ENCODE measurements at places on chromosomes 16 and 17. TPM values are rescaled to one million over a fixed set of nuclear protein-coding genes. Genes with fewer than 3 reads are reported as not detected.

Gene SPEM2
- total RNA-seq = not detected

Gene FBXL16
- 0.30 TPM for total RNA-seq

Gene NLRC3
- total RNA-seq = 0.39 TPM

Gene FBXL19
- 9.8 TPM for total RNA-seq

Gene PYY
- not detected for total RNA-seq

Gene C17orf75
- total RNA-seq = 23.9 TPM

Gene CCL1
- total RNA-seq = not detected

Gene KDM6B
- total RNA-seq = 30.6 TPM

GRCh38 chr17:7133424-7133823, 18.8 kb upstream of the ASGR2 start:
- DNase-seq = no peak

DNA sequence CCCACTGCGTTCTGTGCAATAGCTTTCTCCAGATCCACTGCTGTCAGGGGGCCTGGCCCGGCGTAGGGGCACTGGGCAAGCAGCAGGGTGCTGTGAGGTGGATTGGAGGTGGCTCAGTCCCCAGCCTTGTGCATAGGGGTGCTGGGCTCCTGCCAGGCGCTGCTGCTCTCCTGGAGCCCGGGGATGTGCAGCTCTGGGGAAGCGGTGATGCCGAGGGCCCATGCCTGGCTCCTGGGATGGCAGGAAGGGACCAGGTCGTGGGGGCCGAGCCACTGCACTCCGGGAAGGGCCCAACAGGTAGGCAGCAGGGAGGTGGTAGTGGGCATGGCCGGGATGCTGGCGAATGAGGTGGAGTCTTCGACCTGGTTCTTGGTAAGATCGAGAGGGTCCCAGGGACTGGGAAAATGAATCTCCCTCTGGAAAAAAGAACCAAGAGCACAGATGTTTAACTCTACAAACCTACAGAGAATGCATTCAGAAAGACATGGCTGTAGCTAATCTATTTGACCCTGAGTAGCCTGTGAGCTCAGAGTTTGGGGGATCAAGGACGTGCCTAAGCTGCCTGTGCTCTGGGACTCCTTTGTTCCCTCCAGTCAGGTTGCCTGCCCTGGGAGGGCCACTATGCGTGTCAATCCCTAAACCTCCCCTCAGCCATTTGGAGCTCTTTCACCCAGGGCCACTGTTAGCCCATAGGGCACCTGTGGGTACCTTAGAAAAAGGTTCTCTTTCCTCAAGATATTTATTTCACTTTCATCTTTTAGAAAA, 6.6 kb upstream of the SUPT4H1 start:
- DNase-seq = no peak

DNA sequence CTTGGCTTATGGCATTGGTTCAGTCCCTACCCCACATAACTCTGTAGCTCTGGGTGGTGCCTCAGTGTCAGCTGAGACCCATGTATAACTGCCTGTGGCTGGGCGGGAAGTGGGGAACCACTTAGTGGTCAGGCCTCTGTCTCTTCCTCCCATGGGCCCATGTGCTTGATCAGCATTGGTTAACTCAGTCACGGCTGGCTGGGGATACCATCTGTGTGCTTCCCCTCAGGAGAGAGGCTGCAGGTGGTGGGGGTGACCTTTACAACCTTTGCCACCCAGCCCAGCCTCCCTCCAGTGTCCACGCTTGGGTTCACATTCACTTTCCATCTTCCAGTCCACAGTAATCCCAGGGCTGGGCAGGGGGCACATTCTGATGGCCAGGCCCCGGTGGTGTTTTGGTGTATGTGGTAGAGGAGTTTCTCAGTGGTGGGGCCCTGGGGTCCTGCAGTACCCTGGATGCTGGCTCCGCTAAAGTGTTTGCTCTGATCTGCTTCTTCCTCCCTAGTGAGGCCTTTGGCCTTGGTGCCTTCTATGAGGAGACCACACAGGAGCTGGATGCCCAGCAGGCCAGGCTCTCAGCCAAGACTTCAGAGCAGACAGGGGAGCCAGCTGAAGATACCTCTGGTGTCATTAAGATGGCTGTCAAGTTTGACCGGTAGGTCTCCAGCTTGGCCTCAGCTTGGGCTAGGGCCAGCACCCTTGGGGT, 10.2 kb upstream of the NFATC3 start:
- DNase-seq = no peak

DNA sequence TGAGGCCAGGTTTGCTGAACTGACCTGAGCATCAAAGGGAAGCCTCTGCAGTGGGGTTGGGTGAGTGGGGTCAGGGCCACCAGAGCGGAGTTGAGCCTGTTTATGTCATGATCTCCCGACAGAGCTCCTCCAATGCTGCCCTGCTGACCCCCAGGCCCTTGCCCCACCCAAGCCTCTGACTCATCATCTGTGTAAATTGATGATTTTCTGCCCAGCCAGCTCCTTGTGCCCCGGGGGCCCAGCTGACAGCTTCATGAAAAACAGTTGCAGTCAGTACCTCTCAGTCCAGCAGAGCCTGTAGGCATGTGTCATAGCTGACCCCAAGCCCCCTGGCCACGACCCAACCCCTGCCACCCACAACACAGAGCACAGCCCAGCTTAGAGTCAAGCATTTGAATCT, 134.9 kb downstream of the CCT6B start:
- no peak for DNase-seq

- DNase-seq = no peak
Measured at GRCh38 chr17:69466451-69466850, 52.0 kb downstream of the MAP2K6 start.

GRCh38 chr16:54946909-54947308, 16.2 kb downstream of the IRX5 start:
- DNase-seq = no peak

DNA sequence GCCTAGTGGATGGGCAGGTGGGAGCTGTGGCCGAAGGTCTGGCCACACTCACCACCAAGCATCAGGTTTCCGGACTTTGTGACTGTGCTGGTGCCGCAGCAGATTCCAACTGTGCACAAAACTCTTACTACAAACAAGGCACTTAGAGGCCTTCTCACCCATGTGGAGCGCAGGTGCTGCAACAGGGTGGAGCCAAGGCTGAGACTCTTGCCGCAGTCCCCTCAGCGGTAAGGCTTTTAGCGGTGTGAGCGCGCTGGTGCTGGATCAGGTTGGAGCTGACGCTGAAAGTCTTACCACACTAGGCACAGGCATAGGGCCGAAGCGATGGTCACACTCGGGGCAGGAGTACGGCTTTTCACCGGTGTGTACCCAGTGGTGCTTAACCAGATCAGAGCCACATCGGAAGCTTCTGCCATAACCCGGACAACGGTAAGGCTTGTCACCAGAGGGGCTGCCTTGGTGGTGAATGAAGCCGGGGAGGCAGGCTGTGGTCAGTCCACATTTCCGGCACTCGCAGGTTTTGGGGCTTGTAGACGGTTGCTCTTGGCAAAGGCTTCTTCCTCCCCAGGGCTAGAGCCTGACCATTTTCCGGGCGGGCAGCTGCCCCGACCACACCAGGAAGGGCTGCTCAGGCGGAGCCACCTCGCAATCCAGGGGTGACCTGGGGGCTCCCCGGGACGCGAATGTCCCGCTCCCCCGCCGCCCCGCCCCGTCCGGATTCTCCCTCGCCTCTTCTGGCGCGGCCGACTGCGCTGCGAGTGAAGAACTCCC, 1.0 kb upstream of the ARMC5 start:
- no peak for DNase-seq

- DNase-seq = peak; percentile 89
Measured at GRCh38 chr16:53664724-53665345, 38.8 kb downstream of the RPGRIP1L start.

DNA sequence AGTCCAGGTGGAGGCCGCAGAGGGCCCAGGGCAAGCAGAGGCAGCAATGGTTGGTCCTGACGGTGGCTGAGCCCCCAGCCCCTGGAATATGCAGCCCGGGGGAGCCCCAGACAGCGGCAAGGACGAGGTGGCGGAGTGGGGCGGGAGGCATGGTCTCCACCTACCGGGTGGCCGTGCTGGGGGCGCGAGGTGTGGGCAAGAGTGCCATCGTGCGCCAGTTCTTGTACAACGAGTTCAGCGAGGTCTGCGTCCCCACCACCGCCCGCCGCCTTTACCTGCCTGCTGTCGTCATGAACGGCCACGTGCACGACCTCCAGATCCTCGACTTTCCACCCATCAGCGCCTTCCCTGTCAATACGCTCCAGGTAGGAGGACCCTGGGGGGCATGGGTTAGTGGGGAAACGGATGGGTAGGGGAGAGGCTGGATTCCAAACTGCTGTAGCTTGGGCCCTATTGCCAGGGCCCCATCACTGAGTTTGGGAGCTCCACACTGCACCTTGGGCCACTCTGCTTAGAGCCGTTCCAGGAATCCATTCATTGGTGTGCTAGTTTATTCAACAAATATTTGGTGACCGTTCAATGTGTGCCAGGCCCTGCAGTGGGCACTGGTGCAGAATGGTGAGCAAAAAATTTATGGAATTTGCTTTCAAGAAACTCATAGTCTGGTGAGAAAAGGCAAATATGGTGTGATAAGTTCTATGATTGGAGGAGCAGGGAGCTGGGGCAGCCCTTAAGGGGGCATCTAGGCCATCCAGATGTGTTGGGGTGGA, 3.8 kb downstream of the RASL10B start:
- DNase-seq = no peak

DNA sequence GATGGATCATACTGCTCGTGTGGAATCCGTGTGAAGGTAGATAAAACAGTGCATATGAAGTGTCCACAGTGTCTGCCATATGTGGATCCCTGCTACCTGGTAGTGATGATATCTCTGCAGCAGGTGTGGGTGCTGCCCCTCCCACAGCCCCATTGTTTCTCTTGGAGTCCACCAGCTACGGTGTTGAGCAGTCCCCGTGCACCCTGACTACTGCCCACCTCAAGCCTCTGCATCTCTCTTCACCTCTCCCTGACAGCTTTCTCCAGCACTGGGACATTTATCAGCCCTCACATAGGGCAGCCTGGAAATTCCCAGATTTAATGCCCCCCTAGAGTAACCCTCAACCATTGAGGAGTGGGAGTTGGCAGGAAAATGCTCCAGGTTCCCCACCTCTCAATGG, 244.7 kb downstream of the IRF8 start:
- DNase-seq = no peak

DNA sequence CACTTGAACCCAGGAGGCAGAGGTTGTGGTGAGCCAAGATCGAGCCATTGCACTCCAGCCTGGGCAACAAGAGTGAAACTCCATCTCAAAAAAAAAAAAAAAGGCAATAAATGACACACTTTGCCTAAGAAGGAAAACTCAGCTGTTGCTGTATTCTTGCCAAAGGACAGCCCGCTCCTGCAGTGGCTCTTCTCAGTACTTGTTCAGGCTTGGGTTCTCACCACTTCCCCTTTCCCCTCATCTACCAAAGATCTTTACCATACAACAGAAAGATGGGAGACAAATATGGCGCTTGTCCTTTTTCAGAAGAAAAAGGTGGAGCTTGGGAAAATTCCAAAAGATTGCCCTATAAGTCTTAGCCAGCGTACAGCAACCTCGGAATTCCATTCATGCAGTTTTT, 58.5 kb downstream of the MYH13 start:
- no peak for DNase-seq

- DNase-seq = no peak
Measured at GRCh38 chr16:60073376-60073775, 1339.3 kb upstream of the GOT2 start.

DNA sequence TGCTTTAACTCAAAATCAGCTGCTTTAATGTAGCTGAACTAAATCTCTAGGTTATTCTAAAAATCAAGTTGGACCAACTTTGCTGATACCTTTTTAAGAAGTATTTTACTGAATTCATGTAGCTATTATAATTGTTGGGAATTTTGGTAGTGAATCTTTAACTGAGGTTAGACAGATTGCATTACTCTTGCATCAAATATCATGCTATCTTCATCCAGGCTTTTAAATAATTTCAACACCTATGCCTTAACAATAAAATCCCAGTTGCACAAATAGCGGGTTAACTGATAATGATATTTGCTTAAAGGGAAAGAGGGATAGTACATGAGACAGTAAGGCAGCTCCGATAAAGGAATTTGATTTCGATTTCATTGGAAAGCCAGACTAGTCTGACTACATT, 241.3 kb upstream of the TBX2 start:
- no peak for DNase-seq

- DNase-seq = no peak
Measured at GRCh38 chr16:15958703-15959348, 9.4 kb downstream of the ABCC1 start.

DNA sequence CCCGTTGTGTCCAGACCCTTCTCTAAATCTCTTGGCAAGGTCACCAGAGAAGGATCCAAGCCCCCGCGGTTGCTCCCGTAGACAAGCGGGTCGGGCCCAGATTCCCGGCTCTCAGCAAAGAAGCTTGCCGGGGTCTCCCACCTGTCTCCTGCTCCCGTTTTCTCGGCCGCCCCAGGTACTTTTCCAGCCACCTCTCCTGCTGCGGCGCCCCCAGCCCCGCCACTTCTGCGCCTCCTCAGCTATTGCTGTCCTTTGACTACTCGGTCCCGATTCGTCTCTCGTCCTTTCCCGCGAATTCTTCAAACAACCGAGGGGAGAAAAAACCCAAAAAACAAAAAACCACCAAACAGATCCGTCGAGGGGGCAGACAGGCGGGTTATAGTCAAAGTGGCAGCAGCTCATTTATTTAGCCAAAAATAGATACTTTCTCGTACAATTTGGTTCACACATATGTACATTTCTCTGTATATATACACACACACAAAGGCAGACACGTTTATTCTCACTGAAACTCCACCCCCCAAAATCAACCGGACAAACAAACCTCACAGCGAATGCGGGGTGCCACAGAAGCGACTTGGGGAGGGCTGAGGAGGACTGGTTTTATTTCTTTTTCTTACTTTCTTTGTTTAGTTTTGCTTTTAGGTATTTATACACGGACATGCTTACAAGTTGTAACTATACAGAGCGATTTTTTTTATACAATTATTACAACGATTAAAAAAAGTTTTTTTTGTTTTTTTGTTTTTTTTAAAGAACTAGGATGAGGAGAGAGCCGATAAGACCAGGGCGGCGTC, 3.5 kb downstream of the IRX3 start:
- DNase-seq = no peak

DNA sequence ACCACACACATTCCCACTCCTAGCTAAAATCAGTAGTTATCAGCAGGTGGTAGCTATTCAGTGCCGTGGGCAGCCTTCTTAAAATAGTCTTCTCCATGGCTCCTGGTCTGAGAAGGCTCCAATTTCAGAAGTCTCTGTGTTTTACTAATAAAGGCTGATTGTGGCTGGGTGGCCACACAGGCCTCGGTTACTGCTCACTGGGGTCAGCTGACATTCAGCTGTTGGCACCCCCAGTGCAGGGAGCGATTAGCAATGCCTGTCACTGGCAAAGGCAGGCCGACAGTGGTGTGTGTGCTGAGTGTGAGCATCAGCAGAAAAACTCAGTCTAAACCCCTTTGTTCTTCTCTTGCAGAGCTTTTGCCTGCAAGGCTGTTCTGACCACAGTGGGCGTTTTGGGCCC, 16.6 kb upstream of the DBNDD1 start:
- DNase-seq = no peak

DNA sequence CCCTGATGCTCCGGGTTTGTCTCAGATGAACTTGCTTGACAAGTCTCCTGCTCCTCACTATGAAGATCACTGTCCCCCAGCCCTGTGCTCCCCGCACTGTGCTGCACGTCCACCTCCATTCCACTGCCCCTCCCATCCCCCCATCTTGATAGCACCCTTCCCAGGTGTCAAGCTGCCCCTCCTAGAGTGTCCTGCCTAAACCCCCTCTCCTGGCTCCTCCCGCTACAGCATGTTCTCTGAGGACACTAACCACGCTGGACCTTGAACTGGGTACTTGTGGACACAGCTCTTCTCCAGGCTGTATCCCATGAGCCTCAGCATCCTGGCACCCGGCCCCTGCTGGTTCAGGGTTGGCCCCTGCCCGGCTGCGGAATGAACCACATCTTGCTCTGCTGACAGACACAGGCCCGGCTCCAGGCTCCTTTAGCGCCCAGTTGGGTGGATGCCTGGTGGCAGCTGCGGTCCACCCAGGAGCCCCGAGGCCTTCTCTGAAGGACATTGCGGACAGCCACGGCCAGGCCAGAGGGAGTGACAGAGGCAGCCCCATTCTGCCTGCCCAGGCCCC, 18.5 kb downstream of the DEXI start:
- no peak for DNase-seq

Data from skin of body (tissue), 3 donors.